ENCODE measurements at places on chromosomes 1 and 21.

GRCh38 chr1:212623603-212624002, 15.0 kb downstream of the ATF3 start:
- H3K4me3 ChIP-seq = no peak overlapping the region
- H3K4me1 ChIP-seq = no peaks in the 10 kb centered on the region
- no peak for DNase-seq
- H3K27ac ChIP-seq = no peak overlapping the region
- no peaks in the 10 kb centered on the region for H3K27me3 ChIP-seq

DNA sequence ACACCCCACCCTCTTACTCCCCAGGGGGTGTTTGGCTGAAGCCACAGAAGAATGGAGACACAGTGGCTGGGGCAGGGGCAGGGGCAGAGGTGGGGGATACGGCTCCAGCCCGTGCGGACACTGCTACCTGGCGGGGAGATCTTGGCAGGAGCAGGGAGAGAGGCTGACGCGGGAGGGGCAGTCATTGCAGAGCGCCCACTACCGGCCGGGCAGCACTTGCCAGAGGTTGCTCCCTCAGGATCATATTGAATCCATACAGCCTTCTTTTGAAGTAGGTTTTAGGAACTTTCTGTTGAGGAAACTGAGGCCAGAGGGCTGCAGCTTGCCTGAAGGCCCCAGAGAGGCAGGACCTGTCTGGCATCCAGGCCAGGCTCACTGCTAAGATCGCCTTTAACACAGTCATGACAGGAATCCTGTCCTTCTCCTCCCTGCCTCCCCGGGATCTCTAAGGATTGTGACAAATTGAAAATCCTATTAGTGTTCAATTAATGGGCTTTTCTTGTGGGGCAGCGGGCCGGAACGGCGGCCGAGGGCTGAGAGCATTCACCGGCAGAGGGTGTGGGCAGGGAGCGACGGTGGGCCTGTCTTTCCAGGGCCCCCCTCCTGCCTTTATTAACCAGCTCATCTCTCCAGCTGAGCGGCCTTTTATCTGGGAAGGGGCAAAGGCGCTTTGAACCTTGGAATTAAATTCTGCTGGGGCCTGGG, 65.5 kb upstream of the WNT4 start:
- no peak overlapping the region for H3K27ac ChIP-seq
- no peaks in the 10 kb centered on the region for H3K36me3 ChIP-seq
- H3K27me3 ChIP-seq = peaks cover 69% of the 10 kb centered on the region
- H3K4me3 ChIP-seq = no peak overlapping the region

- no peaks in the 10 kb centered on the region for H3K27me3 ChIP-seq
- peaks cover 21% of the 10 kb centered on the region for H3K4me1 ChIP-seq
- no peak for DNase-seq
- H3K36me3 ChIP-seq = peaks cover 40% of the 10 kb centered on the region
Observed at GRCh38 chr1:119735217-119735616, 23.5 kb downstream of the PHGDH start.

DNA sequence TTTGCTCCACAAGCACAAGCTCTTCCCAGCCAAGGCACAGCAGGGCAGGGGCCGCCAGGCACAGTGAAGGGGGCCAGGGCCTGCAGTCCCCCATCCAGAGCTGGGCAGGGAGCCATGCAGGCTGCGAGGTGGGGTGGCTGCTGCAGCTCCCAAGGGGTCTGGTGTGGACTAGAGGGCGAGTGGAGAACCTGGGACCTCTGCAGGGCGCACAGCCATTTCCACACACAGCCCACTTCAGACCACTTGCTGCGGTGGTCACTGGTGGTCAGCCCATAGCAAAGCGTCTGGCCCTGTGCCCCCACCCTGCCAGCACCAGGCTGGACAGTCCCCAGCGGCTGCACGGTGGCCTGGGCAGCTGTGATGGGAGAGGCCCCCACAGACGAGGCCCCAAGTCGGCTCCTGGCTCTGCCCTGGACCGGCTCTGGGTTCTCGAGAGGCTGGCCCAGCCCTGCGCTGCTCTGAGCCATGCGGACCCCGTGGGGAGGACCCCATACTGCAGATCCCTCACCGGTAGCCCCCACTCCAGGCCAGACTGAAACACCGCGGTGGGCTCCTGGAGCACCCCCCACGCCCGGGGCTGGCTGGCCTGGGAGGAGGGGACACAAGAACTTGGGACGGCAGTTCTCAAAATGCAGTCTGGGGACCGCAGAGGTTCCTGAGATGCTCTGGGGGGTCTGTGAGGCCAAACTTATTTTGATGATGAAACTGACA, 47.1 kb upstream of the COL6A2 start:
- H3K27ac ChIP-seq = peak overlapping the region; percentile 86
- H3K27me3 ChIP-seq = peaks cover 4% of the 10 kb centered on the region
- H3K4me3 ChIP-seq = no peak overlapping the region
- no peaks in the 10 kb centered on the region for H3K36me3 ChIP-seq
- no peak for DNase-seq

DNA sequence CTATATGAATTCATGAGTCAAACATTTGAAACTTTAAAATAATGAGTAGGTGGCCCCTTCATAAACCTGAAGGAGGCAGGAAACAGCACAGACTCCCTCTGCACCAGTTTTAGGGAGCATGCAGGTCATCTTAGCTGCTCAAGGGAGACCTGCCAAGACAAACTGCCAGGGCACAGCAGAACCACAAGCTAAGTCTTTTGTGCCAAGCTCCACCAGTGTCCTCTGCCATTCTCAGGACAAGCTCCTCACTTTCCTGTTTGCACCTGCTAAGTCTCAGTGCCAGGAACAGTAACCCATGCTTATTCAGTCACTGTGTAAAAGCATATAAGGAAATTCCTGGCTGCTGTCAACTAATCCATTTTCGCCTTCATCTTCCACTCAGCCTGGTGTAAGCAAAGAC, 368.9 kb downstream of the SEC16B start:
- no peaks in the 10 kb centered on the region for H3K36me3 ChIP-seq
- DNase-seq = no peak
- H3K27ac ChIP-seq = no peak overlapping the region
- no peaks in the 10 kb centered on the region for H3K4me1 ChIP-seq

GRCh38 chr21:26599261-26599660, 26.2 kb upstream of the CYYR1 start:
- H3K27me3 ChIP-seq = no peaks in the 10 kb centered on the region
- H3K4me3 ChIP-seq = no peak overlapping the region
- no peak for DNase-seq
- no peaks in the 10 kb centered on the region for H3K4me1 ChIP-seq
- H3K36me3 ChIP-seq = no peaks in the 10 kb centered on the region

DNA sequence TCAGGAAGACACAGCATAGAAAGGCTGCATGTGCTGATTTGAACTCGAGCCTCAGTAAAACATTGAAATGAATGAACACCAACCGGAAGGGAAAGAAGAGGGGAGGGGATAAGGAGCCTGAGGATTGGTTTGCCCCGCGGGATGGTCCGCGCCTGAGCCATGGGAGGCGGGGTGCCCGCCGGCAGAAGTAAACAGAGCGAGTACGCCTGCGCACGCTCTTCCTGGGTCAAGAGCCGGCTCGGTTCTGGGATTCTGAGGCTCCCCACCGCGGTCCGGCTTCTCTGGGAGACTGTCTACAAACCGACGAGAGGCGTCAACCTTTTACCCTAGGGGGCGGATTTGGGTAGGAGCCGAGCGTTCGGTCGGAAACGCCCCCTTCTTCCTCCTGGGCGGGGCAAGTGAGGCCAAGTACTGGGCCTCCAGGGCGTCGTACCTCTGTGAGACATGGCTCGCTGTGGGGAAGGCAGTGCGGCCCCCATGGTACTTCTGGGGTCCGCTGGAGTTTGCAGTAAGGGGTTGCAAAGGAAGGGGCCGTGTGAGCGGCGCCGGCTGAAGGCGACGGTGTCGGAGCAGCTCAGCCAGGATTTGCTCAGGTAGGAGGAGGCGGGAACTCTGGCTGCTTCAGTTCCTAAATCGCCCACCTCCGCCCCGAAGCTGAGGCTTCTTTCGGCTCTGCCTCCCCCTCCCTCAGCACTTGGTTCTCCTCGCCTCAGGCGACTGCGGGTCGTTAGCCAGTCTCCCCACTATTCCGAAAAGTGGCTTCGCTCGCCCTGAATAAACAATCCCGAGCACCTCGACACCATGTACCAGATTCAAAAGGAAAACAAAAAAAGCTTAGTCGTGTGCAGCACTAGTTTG, at the start of gene BTBD8:
Gene BTBD8, plus strand, starts transcription at position 218 of the 858 bp plus-strand sequence. Its CDS starts 227 bp downstream, at position 445.
- H3K27ac ChIP-seq = peak within 1 kb of the TSS; percentile 46
- peaks cover 4% of the 10 kb centered on the region for H3K4me1 ChIP-seq
- no peaks in the 10 kb centered on the region for H3K36me3 ChIP-seq
- peak within 1 kb of the TSS; percentile 72 for H3K4me3 ChIP-seq
- peak; percentile 90 for DNase-seq
- no peaks in the 10 kb centered on the region for H3K27me3 ChIP-seq

- H3K4me1 ChIP-seq = no peaks in the 10 kb centered on the region
- no peak overlapping the region for H3K27ac ChIP-seq
- DNase-seq = no peak
- H3K36me3 ChIP-seq = peaks cover 85% of the 10 kb centered on the region
- H3K27me3 ChIP-seq = no peaks in the 10 kb centered on the region
- no peak overlapping the region for H3K4me3 ChIP-seq
Observed at GRCh38 chr21:32317726-32318125, 19.1 kb downstream of the MRAP start.

- no peaks in the 10 kb centered on the region for H3K36me3 ChIP-seq
- no peaks in the 10 kb centered on the region for H3K4me1 ChIP-seq
- H3K27ac ChIP-seq = no peak overlapping the region
Observed at GRCh38 chr21:45854690-45855247, 126.8 kb upstream of the COL6A1 start.

- H3K4me1 ChIP-seq = peaks cover 22% of the 10 kb centered on the region
- no peak overlapping the region for H3K4me3 ChIP-seq
- H3K27me3 ChIP-seq = no peaks in the 10 kb centered on the region
- H3K36me3 ChIP-seq = no peaks in the 10 kb centered on the region
- H3K27ac ChIP-seq = peak overlapping the region; percentile 25
Observed at GRCh38 chr1:54945393-54945936, 35.0 kb upstream of the TMEM61 start.

- H3K4me1 ChIP-seq = no peaks in the 10 kb centered on the region
- H3K36me3 ChIP-seq = no peaks in the 10 kb centered on the region
- DNase-seq = no peak
- no peak overlapping the region for H3K27ac ChIP-seq
Observed at GRCh38 chr1:157646144-157646543, 48.3 kb upstream of the FCRL4 start.

GRCh38 chr1:238710697-238711096, 675.7 kb upstream of the CHRM3 start:
- no peaks in the 10 kb centered on the region for H3K4me1 ChIP-seq
- no peaks in the 10 kb centered on the region for H3K27me3 ChIP-seq
- DNase-seq = no peak
- no peaks in the 10 kb centered on the region for H3K36me3 ChIP-seq
- no peak overlapping the region for H3K4me3 ChIP-seq
- no peak overlapping the region for H3K27ac ChIP-seq

- peaks cover 5% of the 10 kb centered on the region for H3K36me3 ChIP-seq
- H3K27me3 ChIP-seq = no peaks in the 10 kb centered on the region
- H3K27ac ChIP-seq = no peak overlapping the region
Observed at GRCh38 chr21:38303300-38303699, 46.5 kb downstream of the KCNJ15 start.

DNA sequence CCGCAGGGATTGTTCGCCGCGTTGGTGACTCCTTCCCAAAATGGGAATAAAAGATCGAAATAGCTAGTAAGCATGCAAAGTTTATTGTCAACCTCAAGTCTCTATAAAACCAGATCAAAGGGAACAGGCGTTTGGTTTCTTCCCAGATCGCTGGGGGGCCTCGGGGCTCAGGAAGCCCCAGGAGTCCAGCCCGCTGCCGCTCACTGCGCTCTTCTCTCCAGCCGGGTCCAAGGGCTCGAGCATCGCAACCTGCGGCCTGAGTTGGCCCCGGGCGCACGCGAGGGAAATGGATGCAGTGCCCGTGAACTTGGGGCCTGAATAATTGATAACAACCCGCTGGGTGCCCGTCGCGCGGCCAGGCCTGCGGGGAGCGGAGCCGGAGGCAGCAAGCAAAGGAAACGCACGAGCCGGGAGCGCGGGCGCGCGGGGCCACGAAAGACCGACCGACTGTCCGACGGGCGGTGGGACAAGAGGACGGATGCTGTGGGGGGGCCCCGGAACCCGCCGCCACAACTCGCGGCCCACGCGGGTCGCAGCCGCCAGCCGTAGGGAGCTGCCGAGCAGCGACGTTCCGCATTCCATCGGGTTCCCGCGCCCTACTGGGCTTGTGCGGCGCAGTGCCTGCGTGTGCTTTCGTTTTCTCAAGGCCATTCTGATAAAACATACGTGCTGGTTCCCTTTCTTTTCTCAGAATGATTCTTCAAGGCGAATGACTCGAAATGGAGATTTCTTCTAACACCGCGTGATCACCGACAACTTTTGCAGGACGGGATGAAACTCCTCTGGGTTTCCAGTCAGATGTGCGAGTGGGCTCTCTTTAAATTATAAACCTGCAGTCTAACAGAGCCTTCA, 14.0 kb upstream of the ALX3 start:
- no peak for DNase-seq
- peak overlapping the region; percentile 70 for H3K4me3 ChIP-seq
- peak overlapping the region; percentile 74 for H3K27ac ChIP-seq
- no peaks in the 10 kb centered on the region for H3K36me3 ChIP-seq

- no peak overlapping the region for H3K27ac ChIP-seq
- peaks cover 6% of the 10 kb centered on the region for H3K27me3 ChIP-seq
- no peaks in the 10 kb centered on the region for H3K4me1 ChIP-seq
Observed at GRCh38 chr1:7912743-7913557, 27.7 kb downstream of the TNFRSF9 start.

- no peaks in the 10 kb centered on the region for H3K36me3 ChIP-seq
- no peaks in the 10 kb centered on the region for H3K27me3 ChIP-seq
- no peak overlapping the region for H3K4me3 ChIP-seq
- DNase-seq = peak; percentile 85
- H3K4me1 ChIP-seq = peaks cover 26% of the 10 kb centered on the region
- peak overlapping the region; percentile 86 for H3K27ac ChIP-seq
Observed at GRCh38 chr1:32716312-32717148, 14.0 kb upstream of the SYNC start.

DNA sequence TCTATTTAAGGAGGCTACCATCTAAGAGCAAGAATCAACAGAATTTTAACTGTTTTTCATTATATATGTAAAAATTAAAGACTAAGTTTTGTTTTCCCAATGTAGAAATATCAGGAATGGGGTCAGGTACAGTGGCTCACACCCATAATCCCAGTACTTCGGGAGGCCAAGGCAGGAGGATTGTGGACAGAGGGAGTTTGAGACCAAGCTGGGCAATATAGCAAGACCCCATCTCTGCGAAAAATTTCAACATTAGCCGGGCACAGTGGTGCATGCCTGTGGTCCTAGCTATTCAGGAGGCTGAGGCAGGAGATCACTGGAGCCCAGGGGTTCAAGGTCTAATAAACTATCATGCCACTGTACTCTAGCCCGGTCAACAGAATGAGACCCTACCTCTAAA, 5.3 kb downstream of the LRRC40 start:
- no peak overlapping the region for H3K27ac ChIP-seq
- peaks cover 26% of the 10 kb centered on the region for H3K4me1 ChIP-seq
- no peak overlapping the region for H3K4me3 ChIP-seq
- H3K27me3 ChIP-seq = no peaks in the 10 kb centered on the region
- DNase-seq = no peak

- no peak for DNase-seq
- no peaks in the 10 kb centered on the region for H3K4me1 ChIP-seq
- no peak overlapping the region for H3K4me3 ChIP-seq
- no peak overlapping the region for H3K27ac ChIP-seq
- H3K36me3 ChIP-seq = peaks cover 87% of the 10 kb centered on the region
- H3K27me3 ChIP-seq = no peaks in the 10 kb centered on the region
Observed at GRCh38 chr1:55131218-55131617, 83.9 kb downstream of the USP24 start.

Data from suprapubic skin (tissue), 4 donors.